H54 (cell line): ENCODE measurements at places on chromosomes 6 and 20.

GRCh38 chr6:105014954-105015353, 58.0 kb downstream of the LIN28B start:
- DNase-seq: no peak

GRCh38 chr20:54208548-54209176, 775 bp downstream of the PFDN4 start:
- peak; percentile 25 for DNase-seq

GRCh38 chr20:21921251-21921650, 215.8 kb downstream of the PAX1 start:
- DNase-seq: no peak

GRCh38 chr6:97586344-97586743, 303.3 kb upstream of the MMS22L start:
- no peak for DNase-seq

- DNase-seq: peak; percentile 51
Measured at GRCh38 chr6:43093436-43094289, 17.5 kb downstream of the PTK7 start.

DNA sequence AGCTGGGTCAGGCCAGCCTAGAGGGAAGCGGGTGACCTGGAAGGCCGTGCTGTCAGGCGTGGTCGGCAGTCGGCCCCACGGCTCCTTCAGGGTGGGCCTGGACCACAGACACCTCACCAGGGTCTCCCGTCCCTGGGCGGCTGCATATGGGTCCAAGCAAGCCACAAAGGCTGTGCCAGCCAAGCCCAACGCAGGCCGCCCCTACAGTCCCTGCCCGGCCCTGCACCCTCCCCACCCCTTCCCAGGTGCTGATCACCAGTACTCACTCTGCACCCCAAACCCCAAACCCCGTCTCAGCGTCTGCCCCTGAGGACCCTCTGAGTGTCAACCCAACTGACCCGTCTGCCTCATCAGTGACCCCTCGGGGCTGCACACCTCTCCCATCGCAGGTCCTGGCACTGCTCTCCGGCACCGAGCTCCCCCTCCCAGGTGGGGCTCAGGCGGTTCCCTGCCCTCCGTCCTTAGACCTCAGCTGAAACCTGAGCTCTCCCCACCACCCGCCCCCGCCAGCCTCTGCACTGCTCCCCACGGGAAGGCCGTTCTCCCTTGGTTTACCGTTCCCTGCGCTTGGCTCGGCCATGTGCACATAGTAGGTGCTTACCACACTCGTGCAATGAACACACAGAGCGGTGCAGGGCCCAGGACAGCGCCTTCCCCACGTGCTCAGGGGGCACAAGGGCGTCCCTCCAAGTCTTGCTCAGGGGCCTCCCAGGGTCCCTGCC, 1.5 kb upstream of the PPDPF start:
- DNase-seq: no peak

- no peak for DNase-seq
Measured at GRCh38 chr20:37501940-37502339, 19.1 kb upstream of the NNAT start.
